ENCODE measurements at places on chromosomes 16 and 17. TPM values are rescaled to one million over a fixed set of nuclear protein-coding genes. Genes with fewer than 3 reads are reported as not detected.
A peak's percentile ranks its signal among the peaks of the same experiment; 100 is the strongest.

DNA sequence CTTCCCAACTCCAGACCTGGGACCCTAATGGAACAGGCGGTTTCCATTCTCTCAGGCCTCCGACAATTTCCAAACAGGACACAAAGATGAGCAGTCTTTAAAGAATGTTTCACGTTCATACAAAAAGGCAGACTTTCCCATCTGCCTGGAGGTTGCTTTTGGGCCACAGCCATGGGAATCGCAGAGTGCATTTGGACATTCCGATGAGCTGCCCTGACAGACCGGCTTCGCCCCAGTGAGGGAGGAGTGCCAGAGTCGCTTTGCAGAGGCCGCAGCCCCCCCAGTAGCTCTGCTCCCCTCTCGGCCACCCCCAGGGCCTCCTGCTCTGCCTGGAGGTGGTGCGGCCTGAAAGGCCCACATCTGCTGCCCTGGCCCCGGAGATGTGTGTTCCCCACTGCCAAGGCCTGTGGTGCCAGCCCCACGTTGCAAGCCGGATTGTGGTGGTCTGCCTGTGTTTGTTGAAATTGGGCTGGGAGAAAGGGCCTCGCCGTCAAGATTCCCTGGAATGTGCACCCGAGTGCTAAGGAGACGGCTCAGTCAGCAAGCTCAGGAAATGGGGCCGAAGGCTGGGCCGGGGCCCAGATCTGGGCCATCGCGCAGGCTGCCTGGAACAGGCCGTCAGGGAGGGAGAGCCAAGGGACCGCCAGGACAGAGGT, 89.8 kb downstream of the C16orf95 start:
- H3K27ac ChIP-seq = peak overlapping the region; percentile 85
- no peaks in the 10 kb centered on the region for H3K36me3 ChIP-seq
- no peak overlapping the region for H3K4me3 ChIP-seq

- DNase-seq = no peak
- no peaks in the 10 kb centered on the region for H3K4me1 ChIP-seq
- no peaks in the 10 kb centered on the region for H3K27me3 ChIP-seq
- H3K36me3 ChIP-seq = no peaks in the 10 kb centered on the region
Measured at GRCh38 chr17:49845321-49845720, 2.5 kb downstream of the TAC4 start.

DNA sequence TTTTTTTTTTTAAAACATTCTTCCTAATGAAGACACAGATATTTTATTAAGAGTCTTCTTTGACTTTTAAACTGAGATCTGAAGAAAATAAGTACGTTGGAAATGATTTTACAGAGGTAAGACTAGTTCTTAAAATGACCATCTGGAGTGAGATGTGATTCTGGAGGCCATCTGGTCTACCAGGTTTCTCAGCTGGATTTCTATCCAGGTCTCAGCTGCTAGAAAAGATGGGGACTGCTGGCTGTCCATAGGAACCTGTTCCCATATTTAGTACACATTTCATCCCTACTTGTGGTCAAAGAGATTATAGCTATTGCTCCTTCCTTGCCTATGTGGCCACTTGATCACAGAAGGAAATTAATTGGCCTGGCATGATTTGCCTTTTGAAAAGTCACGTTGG, 12.2 kb downstream of the PMFBP1 start:
- no peak for DNase-seq
- H3K4me3 ChIP-seq = no peak overlapping the region
- no peak overlapping the region for H3K27ac ChIP-seq
- H3K27me3 ChIP-seq = no peaks in the 10 kb centered on the region
- no peaks in the 10 kb centered on the region for H3K36me3 ChIP-seq
- no peaks in the 10 kb centered on the region for H3K4me1 ChIP-seq

- H3K27me3 ChIP-seq = peaks cover 3% of the 10 kb centered on the region
- H3K27ac ChIP-seq = no peak overlapping the region
- no peak overlapping the region for H3K4me3 ChIP-seq
- H3K4me1 ChIP-seq = no peaks in the 10 kb centered on the region
- no peaks in the 10 kb centered on the region for H3K36me3 ChIP-seq
Measured at GRCh38 chr16:82231008-82231787, 61.2 kb upstream of the MPHOSPH6 start.

GRCh38 chr16:79388396-79388795, 212.1 kb downstream of the MAF start:
- no peak overlapping the region for H3K4me3 ChIP-seq
- no peak for DNase-seq
- no peaks in the 10 kb centered on the region for H3K36me3 ChIP-seq
- H3K27me3 ChIP-seq = no peaks in the 10 kb centered on the region
- H3K4me1 ChIP-seq = no peaks in the 10 kb centered on the region

GRCh38 chr16:87335625-87336433, 18.6 kb upstream of the C16orf95 start:
- no peak overlapping the region for H3K27ac ChIP-seq
- DNase-seq = no peak
- no peaks in the 10 kb centered on the region for H3K36me3 ChIP-seq
- no peak overlapping the region for H3K4me3 ChIP-seq
- H3K4me1 ChIP-seq = no peaks in the 10 kb centered on the region
- no peaks in the 10 kb centered on the region for H3K27me3 ChIP-seq

DNA sequence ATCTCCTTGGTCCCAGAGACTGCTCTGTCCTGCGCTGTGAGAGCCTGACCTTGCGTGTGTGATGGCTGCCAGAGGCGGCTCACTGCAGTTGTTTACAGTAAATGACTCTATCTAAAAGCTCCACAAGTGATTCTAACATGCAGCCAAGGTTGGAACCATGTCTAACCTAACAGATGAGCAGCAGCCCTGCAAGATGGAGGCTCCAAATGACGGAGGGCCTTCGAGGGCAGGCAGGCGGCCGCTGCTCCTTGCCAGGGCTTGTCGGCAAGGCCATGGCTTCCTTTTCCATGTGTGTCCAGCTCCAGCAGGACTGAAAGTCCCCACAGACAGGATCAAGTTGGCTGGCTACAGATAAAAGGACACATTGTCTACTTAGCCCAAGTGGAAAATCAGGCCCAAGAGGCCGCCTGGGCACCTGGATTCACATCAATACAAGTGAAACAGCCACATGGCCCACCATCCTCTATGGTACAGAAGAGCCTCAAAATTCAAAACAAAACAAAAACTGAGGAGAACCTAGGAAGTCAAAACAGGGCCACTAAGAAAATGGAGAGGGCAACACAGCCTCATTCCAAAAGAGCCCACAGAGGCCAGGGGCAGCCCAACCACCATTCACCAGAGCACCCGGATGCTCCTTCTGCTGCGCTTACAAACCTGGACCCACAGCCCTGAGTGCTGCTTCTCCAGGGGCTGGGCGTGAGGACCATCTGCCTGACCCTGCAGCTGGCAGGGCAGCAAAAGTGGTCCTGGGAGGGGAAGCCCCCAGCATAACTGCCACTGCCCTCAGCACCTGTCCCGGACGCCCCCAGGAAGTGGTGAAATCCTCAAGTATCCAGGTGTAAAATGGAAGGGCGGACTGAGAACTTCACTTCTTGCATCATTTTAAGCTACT, 65.0 kb downstream of the AMFR start:
- peaks cover 22% of the 10 kb centered on the region for H3K36me3 ChIP-seq
- DNase-seq = no peak
- H3K27me3 ChIP-seq = no peaks in the 10 kb centered on the region
- H3K4me1 ChIP-seq = peaks cover 25% of the 10 kb centered on the region

GRCh38 chr17:61260071-61260797, 139.4 kb upstream of the TBX2 start:
- DNase-seq = no peak
- H3K4me1 ChIP-seq = no peaks in the 10 kb centered on the region
- no peaks in the 10 kb centered on the region for H3K27me3 ChIP-seq
- no peak overlapping the region for H3K4me3 ChIP-seq
- no peak overlapping the region for H3K27ac ChIP-seq

GRCh38 chr16:59605706-59606105, 871.6 kb upstream of the GOT2 start:
- no peaks in the 10 kb centered on the region for H3K27me3 ChIP-seq
- no peaks in the 10 kb centered on the region for H3K36me3 ChIP-seq
- no peak overlapping the region for H3K4me3 ChIP-seq

- H3K4me1 ChIP-seq = peaks cover 29% of the 10 kb centered on the region
- H3K36me3 ChIP-seq = no peaks in the 10 kb centered on the region
- no peaks in the 10 kb centered on the region for H3K27me3 ChIP-seq
Measured at GRCh38 chr16:14510939-14511799, 118.9 kb downstream of the PARN start.

DNA sequence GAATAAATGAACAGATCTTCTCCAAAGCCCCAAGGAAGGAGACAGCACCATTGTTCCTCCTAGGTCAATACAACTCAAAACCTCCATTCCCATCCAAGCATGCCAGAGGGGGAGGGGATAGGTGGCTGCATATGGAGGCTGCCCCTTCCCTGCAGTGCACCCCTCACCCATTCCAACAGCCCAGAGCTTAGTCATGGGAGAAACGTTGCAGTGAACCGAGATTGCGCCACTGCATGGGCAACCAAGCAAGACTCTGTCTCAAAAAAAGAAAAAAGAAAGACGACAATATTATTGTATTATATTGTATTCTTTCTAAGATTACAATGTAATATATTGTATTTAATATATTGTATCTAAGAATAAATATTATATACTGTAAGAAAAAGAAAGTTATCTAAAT, 36.4 kb upstream of the CD300E start:
- H3K27me3 ChIP-seq = peaks cover 6% of the 10 kb centered on the region
- no peak overlapping the region for H3K27ac ChIP-seq
- no peaks in the 10 kb centered on the region for H3K36me3 ChIP-seq
- no peak for DNase-seq
- H3K4me3 ChIP-seq = no peak overlapping the region

DNA sequence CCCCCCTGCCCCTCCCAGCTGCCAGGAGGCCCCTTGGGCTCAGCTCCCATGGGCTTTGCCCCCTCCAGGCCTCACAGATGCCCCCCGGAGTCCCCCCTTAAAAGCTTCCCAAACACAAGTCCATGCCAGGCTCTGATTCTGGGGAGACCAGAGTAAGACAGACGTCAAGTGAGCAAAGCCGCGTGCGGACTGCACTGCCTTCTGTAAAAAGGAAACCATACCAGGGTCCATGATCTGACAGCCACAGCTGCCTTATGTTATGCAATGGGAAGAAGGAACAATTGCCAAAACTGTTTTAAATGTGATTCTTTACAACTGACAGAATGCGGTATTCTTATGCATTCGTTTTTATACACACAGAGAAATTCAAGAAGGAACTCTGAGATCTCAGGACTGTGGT, 17.9 kb upstream of the HEXD start:
- no peaks in the 10 kb centered on the region for H3K27me3 ChIP-seq
- peaks cover 3% of the 10 kb centered on the region for H3K36me3 ChIP-seq
- DNase-seq = no peak
- no peak overlapping the region for H3K4me3 ChIP-seq
- no peak overlapping the region for H3K27ac ChIP-seq

ABCC1 gene
- 45.4 TPM for total RNA-seq

TNFRSF13B gene
- total RNA-seq = not detected

SLC9A5 gene
- total RNA-seq = 2.4 TPM

AXIN2 gene
- 8.9 TPM for total RNA-seq

HBA2 gene
- total RNA-seq = 1.4 TPM

TBX4 gene
- not detected for total RNA-seq

DNAI2 gene
- not detected for total RNA-seq

EFNB3 gene
- 7.6 TPM for total RNA-seq
